Foreskin melanocyte (primary cell): ENCODE measurements at places on chromosomes 7 and 10.

DNA sequence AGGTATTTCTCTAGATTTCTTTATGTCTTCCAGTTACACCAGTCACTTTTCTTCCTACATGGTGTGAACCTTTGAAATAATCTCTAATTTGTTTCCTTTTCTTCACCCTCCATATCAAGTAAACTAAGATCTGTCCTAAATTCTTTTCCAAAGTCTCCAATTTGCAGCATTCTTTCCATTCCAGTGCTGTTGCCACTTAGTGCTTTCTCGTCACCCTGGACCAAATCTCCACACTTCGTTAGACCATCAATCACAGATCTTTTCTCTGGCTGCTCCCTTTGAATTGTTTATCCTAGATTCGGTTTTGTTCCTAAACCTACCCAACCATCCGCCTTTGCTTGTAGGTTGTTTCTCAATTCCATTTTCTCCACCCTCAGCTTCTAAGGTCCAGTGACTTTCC lies 74.7 kb downstream of the DYNC1I1 start:
- no peak for DNase-seq

DNA sequence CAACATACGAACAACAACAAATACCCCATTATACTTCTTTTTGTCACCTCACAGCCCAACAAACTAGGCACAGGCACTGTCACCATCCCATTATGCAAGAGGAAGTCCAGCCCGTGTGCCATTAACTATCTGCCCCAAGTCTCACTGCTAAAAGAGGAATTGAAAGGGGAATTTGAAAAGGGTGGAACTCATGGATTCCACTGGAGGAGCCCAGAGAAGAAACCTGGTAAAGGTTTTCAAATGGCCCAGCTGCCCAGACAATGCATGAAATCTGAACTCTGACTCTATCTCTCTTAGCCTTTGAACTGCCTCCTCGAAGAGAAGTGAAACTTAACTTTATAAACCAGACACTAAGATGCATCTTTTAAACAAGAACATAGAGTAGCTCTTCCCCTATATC lies 130.0 kb downstream of the PLXNA4 start:
- DNase-seq: no peak

- DNase-seq: no peak
Measured at GRCh38 chr10:48604991-48605508, at the start of gene ARHGAP22. Gene ARHGAP22, minus strand, starts transcription at chr10:48605073. Its CDS starts 277 bp downstream, at chr10:48604796.

DNA sequence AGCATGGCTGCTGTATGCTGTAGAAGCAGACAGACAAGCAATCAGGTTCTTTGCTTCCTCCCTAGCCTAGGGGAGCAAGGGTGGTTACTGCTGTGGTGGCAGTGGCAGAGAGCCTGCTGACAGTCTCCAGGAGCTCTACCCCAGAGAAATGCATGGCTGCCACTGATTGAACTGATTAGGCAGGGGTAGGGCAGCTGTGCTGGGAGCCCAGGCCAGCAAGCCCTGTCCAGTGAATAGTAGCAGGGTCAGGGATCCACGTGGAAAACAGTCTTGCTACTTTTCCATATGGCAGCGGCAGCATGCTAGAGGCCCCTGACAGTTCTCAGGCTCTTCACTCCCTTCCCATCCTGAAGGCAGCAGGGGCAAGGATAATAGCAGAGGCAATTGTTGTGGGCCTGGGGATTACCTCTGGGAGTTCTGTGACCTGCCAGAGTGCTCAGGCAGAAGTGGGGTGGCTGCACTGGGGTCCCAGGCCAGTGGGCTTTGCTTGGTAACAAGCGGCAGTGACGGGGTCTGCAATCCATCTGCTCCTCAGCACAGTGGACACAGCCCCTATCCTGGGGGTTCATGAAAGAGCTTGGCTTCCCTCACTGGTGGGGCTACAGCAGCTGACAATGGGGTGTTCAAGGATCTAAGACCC lies 558.8 kb upstream of the GHITM start:
- DNase-seq: no peak

DNA sequence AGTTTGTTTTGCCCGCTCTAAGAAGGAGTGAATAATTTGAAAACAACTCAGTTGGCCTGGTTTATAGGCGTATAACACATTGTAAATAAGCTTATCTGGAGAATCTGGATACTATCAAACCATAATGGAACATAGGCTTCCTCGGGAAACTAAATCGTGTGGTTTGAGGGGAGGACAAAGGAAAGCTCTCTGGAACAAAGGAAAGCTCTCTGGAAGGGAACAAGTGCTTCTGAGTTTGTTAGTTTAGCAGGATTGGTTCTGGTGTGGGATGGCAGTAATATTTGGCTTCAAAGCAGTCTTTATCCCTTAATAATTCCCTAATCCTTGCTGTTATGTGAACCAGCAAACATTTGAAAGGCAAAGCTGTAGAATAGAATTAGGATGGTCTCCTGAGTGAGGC lies 15.0 kb upstream of the SLK start:
- DNase-seq: no peak

GRCh38 chr10:80492848-80493521 lies 38.9 kb downstream of the TSPAN14 start:
- no peak for DNase-seq

DNA sequence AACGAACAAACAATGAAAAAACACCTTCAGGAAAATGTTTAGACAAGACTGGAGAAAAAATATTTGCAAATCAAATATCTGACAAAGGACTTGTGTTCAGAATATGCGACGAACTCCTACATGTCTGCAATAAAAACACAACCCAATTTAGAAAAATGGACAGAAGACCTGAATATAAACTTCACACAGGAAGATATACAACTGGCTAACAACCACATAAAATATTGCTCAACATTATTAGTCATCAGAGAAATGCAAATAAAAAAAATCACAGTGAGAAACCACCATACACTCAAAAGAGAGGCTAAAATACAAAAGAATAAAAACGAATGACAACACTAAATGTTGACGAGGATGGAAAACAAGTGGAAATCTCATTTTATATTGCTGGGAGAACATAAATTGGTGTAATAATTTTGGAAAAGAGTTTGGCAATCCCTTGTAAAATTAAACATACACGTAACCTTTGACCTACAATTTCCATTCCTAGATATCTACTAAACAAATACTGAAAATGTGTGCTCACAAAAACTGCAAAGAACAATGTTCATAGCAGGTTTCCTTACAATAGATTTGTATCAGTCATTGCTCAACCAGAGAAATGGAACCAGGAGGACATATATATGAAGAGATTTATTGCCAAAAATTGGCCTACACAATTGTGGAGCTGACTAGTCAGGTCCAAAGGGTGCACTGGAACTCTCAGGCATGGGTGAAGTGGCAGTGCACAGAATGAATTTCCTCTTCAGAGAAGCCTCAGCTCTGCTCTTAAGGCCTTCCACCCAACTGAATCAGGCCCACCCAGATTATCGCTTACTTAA lies 82.9 kb upstream of the OGDHL start:
- DNase-seq: no peak

GRCh38 chr10:14594878-14595525 lies 179.7 kb downstream of the FAM107B start:
- no peak for DNase-seq

DNA sequence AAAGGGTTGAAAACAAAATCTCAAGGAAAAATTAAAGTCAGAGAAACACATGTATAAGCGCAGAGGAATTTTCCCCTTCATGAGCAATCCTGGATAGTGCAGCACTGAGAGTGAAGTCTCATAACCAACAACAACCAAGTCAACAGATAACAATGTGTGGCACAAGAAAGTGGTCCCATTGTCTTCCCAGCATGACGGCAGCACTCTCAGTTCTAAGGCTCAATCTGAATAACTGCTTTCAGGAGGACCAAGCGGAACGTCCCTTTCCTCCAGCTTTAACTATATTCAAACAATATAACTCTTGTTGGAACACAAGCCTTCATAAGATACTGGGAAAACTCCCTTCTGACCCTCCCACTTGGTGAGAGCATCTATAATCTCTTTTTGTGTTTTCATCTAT lies 137.9 kb downstream of the RAPGEF5 start:
- DNase-seq: peak; percentile 99

DNA sequence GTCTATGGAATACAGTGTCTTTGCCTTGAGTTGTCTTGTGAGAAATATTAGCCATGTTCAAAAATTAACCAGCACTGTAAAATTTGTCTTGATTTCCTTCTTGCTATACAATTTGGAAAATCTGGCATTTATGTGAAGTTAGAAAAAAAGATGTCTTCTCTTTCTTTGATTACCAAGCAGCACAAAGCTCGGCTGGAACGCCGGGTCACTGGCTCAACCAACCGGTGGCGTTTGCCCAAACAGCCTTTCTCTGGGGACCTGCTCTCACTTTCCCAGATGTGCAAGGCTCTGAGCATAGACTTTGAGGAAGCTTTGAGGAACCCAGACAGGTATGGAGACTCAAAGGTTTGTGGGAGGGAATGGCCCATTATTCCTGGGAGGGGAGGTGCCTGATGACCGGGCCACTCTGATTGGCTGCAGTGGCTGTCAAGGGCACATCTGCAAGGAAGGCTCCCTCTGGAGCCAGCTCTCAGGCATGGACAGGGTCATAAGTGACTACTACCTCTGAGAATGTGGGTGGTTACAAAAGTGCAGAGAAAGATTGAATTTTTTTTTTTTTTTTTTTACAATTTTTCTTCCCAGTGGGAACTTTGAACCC lies 5.6 kb downstream of the BTBD16 start:
- DNase-seq: no peak

DNA sequence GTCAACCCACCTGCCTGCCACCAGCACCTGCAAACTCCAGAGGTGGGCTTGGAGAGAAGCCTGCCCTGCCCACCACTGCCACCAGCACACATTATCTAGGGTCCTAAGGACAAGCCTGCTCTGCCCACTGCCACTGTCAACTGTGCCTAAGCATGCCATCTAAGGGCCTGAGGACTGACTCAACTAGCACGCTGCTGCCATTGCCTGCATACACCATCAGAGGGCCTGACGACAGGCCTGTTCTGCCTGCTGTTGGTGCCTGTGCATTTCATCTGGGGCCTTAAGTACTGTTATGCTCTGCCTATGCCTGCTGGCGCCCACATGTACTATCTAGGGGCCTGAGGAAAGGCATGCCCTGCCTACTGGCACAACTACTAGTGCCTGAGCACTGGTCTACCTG lies 27.0 kb upstream of the LRRD1 start:
- DNase-seq: no peak
